ENCODE measurements at places on chromosomes 5 and 9. TPM values are rescaled to one million over a fixed set of nuclear protein-coding genes. Genes with fewer than 3 reads are reported as not detected.

AGXT2 gene
- total RNA-seq = not detected

GRK6 gene
- total RNA-seq = 185 TPM

PSD2 gene
- total RNA-seq = not detected

TMEM232 gene
- 0.92 TPM for total RNA-seq

C9orf43 gene
- 0.84 TPM for total RNA-seq

SOHLH1 gene
- total RNA-seq = not detected

SPINK13 gene
- not detected for total RNA-seq

TTLL11 gene
- total RNA-seq = 4.0 TPM

DNA sequence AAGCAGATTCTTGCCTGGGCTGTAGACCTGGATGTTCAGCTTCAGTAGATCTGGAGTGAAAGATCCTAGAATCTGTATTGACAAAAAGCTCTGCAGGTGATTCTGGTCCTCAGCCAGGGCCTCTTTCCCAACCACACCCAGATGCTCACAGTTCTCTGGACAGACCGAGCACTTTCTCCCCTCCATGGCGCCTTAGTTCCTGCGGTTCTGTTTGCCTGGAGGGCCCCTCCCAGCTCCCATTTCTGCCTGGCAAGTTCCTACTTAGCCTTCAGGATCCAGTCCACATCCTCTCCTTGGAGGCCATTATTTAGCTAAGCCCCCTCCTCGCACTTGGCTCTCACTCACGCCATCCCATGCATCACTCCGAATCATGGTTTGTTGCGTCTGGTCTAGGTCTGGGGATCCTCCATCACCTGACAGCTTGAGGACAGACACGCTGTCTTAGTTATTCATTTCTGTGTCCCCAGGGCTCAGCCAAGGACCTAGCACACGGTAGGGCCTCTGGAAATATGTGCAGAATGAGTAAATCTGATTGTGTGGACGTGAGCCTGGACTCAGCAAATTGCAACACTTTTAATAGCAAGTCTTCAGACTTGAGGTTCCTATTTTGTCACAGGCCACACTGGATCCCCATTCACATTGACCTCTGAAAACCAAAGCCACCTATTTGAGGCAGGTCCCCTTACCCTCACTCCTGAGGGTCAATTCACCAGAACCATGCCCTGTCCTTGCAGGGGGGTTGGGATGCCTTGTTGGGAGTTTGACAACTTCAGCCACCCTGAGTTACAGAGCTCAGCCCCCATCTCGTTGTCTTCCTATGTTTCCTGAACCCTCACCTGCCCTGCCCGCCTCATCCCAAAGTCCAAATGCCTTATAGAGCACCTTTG is 50.7 kb downstream of the COL15A1 start:
- H3K4me3 ChIP-seq = no peak overlapping the region
- H3K4me1 ChIP-seq = no peaks in the 10 kb centered on the region
- no peaks in the 10 kb centered on the region for H3K27me3 ChIP-seq
- H3K36me3 ChIP-seq = no peaks in the 10 kb centered on the region
- DNase-seq = no peak

DNA sequence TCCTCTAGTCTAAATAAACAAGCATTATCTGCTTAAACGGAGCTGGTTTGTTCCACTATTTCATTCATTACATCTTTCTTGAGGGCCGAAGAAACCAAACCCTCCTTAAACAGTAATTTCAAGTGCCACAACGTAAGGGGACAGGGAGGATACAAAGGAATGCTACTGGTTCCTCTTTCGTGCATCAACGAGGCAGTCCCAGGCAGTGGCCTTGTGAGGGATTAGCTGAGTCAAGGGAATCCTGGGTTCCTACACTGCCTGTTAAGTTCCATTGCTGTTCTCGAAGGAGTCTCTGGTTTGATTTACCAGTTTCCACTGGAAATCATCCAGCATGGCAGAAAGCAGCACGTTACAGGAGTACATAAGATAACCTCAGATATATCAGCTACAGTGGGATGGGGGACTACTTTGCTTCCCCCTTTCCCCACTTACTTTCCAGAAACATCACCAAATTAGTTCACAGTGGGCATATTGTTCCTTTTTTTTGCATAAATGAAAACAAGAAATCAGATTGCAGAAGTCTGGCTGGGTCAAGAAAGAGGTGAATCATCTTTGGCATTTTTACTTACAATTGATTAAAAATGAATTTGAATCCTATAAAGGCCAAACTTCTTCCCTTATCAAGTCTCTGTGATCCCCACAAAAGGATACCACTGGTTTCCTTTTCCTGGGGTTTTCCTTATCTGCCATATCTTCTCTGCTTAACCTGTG is 2.5 kb upstream of the RANBP3L start:
- H3K4me1 ChIP-seq = no peaks in the 10 kb centered on the region
- no peak overlapping the region for H3K4me3 ChIP-seq
- no peak overlapping the region for H3K27ac ChIP-seq
- no peaks in the 10 kb centered on the region for H3K27me3 ChIP-seq

GRCh38 chr5:149827546-149827945 is 97.4 kb downstream of the PPARGC1B start:
- H3K4me1 ChIP-seq = no peaks in the 10 kb centered on the region
- H3K4me3 ChIP-seq = no peak overlapping the region
- H3K27ac ChIP-seq = no peak overlapping the region

DNA sequence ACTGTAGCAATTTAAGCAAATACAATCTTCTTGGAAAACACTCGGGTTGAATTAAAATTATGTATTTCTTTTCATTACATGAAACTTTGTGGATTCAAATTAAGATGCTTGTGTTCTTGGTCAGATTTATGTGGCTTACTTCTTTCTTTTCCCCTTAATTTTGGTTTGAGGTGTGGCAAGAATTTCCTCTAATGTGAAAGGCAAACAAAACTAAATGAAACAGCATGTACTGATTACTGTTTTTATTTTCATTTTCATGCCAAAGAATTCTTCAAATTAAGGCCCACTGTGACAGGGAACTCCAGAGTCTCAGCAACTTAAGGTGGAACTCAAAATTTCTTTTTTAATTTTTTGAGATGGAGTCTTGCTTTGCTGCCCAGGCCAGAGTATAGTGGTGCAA is at the start of gene OMD:
OMD (minus strand) TSS at position 132 of the 400 bp plus-strand sequence. CDS start 6,913 bp downstream, outside the sequence.
- H3K27me3 ChIP-seq = no peaks in the 10 kb centered on the region
- H3K4me3 ChIP-seq = no peak within 1 kb of the TSS
- H3K27ac ChIP-seq = no peak within 1 kb of the TSS
- no peaks in the 10 kb centered on the region for H3K4me1 ChIP-seq

Data from CD8-positive, alpha-beta memory T cell (primary cell).